ENCODE measurements at places on chromosomes 1 and 21.

DNA sequence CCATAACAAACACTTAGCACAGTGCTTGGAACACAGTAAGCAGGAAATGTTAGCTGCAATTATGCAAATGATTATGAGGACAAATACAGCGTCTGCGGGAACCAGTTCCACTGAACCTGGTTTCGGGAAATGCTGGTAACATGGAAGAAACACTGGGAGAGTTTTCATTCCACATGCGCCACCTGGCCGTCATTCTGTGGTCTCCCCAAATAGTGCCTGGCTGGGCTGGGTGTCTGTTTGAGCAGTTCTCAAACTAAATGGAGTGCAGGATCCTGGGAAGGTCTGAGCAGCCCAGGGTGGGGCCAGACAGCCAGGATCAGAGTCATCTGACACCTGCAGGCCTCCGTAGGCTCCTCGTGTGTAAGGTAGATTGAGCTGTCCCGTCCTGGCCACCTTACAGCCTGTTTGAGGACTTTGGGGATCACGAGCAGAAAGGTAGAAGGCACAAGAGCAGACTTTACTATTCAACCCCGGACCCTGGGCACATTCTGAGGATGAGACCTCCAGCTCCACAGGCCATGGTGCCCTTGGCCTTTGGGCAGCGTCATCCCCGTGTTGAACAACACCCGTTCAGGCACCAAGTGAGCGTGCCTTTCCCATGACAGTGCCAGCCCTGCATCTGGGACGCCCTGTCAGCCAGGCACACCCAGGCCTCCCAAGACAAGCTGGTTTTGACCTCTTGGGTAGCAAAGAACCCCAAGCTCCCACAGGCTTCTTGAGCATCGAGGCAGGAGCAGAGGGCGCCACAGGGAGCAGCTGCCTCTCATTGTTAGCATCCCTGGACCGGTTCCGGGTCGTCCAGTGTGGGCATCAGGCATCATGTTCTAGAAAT lies 101.9 kb downstream of the PRDM2 start:
- DNase-seq = no peak

- no peak for DNase-seq
These were observed 31.0 kb downstream of the SLC16A1 start for GRCh38 chr1:112925015-112925414.

GRCh38 chr1:30601316-30602085 lies 121.9 kb downstream of the MATN1 start:
- no peak for DNase-seq

DNA sequence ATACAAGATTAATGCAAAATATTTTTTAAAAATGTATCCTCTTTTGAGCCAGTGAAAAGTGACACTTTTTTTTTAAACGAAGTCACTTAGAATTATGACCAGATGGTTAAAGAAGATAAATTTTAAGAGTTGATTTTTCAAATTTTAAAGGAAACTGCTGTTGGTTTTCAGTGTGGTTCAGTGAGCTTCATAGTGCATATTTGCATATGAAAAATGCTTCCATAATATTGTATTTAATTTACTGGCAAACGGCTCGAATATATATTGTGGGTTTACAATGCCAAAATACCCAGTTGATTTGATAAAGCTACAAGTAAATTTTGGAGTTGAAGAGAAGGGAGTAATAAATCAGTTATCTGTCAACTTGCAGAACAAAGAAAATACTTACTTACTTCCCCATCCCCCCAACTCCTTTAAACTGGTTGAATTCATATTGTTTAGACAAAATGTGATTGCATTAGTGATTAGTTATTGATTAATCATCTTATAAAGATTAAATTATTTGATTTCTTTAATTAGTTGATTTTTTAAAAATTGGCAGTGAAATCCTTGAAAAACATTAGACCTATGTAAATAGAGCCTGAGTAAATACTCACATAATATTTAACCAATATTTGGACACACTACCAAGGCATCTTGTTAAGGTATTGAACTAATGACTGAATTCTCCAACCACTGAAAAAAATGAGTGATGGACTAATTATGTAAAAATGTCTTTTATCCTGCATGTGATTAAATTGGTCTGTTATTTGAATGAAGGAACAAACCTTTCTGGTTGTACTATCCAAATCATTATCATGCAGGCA lies 122.8 kb upstream of the APP start:
- DNase-seq = no peak

- no peak for DNase-seq
These were observed 59.6 kb upstream of the ST6GALNAC5 start for GRCh38 chr1:76807543-76808260.

DNA sequence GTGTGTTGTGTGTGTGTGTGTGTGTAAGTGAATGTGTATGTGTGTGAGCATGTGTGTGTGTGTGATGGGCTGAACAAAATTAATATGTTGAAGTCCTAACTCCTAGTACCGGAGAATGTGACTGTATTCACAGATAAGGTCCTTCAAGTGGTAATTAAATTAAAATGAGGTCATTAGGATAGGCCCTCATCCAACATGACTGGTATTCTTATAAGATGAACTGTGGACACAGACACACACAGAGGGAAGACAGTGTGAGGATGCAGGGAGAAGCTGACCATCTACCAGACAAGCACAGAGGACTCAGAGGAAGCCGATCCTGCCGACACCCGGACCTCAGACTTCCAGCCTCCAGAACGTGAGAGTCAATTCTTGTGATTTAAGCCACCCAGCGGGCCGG lies 91.2 kb upstream of the PGBD5 start:
- DNase-seq = no peak

- DNase-seq = no peak
These were observed 675.7 kb upstream of the CHRM3 start for GRCh38 chr1:238710697-238711096.

- DNase-seq = no peak
These were observed 62.9 kb upstream of the SYT6 start for GRCh38 chr1:114216431-114217173.

- no peak for DNase-seq
These were observed 282.6 kb downstream of the NUF2 start for GRCh38 chr1:163604321-163604720.

DNA sequence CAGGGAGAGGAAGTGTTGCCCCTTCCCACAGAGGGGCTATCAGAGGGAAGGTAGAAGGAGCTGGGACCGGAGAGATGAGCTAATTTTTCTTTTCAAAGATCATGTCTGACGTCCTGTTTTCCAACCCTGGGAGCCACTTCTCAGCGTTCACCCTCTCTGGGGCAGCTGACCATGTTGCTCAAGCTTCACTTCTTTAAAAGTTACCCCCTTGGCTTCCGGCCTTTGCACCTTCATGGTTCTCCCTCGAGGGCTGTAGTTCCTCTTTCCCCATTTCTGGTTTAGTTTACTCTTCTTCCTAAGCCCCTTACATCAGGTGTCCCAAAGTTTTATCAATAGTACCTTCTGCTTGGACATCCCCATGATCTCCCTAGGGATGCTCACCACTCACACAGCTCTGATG lies 23.8 kb upstream of the CSF1 start:
- DNase-seq = no peak

DNA sequence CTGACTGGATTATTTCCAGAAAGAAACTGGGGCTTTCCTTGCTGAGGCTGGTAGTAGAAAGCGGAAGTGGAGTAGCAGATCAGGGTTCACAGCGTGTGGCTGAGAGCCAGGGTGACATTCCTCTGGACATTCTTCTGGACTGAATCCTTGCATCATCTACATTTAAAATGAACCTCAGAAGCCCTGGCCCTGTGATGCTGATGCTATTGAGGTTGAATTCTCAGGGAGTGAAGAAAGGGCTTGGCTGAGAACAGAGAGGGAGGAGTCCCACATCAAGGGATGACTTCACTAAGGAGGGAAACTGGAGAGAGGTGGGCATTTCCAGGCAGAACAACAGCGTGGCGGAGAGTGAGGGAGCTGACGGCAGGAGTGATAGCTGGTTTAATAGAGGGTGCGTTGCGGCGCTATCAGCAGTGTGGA lies 102.3 kb upstream of the LMO4 start:
- DNase-seq = no peak

GRCh38 chr1:67850151-67850551 lies 16.9 kb upstream of the GNG12 start:
- DNase-seq = no peak

DNA sequence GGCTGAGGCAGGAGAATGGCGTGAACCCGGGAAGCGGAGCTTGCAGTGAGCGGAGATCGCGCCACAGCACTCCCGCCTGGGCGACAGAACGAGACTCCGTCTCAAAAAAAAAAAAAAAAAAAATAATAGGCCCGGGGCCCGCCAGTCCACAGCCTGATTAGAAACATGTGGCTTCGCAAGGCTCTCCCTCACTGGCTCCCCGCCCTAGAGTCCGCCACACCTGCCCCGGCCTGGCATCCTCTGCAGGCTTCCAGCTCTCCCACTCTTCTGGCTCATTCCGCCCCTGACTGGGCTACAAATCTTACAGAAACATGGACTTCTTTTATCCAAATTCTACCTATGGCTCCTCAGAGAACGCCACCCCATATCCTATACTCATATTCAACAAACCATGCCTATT lies 32.4 kb downstream of the PGBD5 start:
- no peak for DNase-seq

GRCh38 chr1:223230161-223230881 lies 87.3 kb upstream of the TLR5 start:
- DNase-seq = no peak

GRCh38 chr1:147720557-147720956 lies 39.8 kb downstream of the GJA5 start:
- no peak for DNase-seq

- DNase-seq = peak; percentile 6
These were observed 431 bp downstream of the MAP1LC3C start for GRCh38 chr1:241998412-241998921.

- no peak for DNase-seq
These were observed 719 bp downstream of the MFAP2 start for GRCh38 chr1:16979475-16980327.

DNA sequence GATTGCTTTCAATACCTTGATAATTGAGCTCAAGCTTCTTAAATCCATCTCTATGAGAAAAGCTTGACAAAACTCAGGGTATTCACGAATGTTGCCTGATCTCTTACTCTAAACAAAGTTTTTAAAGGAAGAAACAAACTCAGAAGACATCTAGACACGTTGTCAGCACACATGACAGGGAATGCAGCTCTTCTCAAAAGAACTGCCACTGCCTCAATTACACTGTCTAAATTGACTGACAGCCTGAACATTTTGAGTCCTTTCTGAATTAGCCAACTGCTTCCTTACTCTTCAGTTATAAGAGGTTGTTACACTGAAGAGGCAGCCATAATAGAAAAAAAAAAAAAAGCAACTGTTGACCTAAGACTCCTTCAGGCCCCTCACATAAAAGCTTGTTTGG lies 1646.7 kb upstream of the B3GALT2 start:
- no peak for DNase-seq

- DNase-seq = no peak
These were observed 5.6 kb downstream of the PPP1R15B start for GRCh38 chr1:204405988-204406387.

GRCh38 chr1:200130552-200130951 lies 103.0 kb downstream of the NR5A2 start:
- DNase-seq = no peak
